ENCODE measurements at places on chromosomes 2 and 18. TPM values are rescaled to one million over a fixed set of nuclear protein-coding genes. Genes with fewer than 3 reads are reported as not detected.

Gene CIB4
- total RNA-seq, result not detected

Gene AP1S3
- 5.2 TPM for total RNA-seq

Gene DSG2
- not detected for total RNA-seq

Gene MEP1B
- not detected for total RNA-seq

DNA sequence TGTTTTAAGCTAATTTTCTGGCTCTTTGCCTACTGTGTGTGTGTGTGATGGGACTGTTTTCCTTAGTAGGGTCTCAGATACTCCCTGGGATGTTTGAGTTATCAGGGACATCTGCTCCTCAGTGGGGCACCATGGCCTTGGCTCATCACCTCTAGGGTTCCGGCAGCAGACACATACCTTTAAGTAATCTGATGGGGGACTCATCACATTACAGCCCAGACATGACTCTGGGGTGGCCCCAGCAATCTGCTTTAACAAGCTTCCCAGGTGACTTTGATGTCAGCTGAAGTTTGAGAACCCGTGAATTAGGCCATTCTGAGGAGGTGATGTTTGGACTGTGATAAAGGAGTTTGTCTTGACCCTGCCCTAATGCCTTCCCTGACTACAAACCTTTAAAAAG, 38.8 kb downstream of the DDX18 start:
- no peak for DNase-seq

DNA sequence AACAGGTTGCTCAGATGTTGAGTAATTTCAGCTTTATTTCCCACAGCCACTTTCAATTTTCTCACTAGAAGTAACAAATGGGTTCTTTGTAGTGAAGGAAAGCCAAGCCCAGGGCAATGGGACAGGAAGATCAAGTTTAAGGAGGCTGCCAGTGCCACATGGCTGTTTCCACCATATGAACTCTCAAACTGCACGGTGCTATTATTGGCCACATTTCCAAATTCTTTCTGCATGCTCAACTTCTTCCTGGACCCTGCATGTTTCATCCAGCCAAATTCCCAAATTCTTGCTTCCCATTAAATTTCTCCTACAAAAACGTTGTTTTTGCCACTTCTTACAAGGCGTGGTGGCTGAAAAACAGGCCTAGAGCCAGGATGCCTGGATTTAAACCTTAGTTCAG, 193.3 kb upstream of the SPHKAP start:
- no peak for DNase-seq

DNA sequence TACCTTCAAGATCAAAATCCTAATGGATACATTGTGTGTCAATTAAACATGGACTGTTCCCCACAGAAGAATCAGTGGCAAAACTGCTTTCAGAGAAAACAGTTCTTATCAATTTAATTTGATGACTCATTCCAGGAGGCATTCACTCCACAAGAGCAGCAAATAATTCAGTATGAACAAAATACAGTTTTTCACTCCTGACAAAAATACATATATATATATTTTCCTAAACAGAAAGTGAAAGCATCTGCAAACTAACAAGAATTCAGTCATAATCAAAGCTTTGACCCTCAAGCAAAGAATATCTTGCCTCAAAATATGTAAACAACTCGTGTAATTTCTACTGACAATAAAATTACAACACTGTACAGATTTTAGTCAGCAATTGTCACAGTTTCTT, 685.1 kb upstream of the SLC8A1 start:
- no peak for DNase-seq

DNA sequence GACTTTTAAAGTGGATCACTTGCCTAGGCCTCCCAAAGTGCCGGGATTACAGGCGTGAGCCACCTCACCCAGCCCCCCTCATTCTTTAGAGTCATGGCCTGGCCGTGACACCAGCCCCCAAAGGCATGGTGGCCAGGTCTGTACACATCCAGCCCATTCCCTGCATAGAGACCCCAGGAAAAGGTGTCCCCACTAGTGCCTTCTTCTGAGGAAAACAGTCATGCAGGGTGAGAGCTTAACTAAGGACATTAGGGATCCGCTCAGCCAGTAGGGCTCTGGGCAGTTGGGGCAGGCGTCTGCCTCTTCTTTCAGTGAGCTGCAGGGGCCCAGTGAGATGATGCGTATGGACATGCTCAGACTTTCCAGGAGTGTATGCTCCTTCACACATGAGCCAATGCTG, 5.7 kb upstream of the AMER3 start:
- DNase-seq, result no peak

GRCh38 chr2:199870581-199870980, 19.6 kb upstream of the FTCDNL1 start:
- no peak for DNase-seq

DNA sequence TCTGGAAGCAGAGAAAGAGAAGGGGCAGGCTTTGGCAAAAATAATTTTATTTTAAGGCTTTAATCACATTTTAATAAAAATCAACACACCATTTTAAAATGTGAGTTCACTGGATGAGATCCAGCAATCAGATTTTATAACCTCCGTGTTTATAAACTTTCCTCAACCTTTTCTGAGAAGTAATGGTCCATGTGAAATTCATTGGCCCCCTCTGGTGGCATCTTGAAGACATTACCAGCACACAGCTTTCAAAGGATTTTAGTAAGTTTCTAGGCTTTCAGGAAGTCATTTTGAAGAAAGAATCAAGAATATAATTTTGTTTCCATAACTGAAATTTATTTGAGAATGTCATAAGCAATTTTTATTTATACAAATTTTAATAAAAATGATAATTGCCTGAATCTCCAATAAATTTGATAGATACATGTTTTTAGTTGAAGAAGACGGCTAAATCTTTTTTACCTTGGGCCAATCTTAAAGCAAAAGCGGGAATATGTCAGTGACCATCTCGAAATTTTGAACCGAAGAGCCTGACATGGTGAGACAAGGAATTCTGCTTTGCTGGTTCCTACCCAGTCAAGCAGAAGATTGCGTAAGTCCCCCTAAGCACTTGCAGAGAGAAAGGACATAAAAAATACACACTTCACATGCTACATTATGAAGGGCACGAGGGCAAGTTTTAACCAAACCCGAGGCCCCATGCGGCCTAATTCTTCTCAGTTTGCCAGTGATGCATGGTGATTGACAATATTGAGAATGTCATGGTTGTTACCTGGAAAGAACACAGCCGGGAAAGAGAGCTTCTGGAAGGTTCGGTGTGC, 128.4 kb upstream of the CBLN2 start:
- DNase-seq, result peak; percentile 29

DNA sequence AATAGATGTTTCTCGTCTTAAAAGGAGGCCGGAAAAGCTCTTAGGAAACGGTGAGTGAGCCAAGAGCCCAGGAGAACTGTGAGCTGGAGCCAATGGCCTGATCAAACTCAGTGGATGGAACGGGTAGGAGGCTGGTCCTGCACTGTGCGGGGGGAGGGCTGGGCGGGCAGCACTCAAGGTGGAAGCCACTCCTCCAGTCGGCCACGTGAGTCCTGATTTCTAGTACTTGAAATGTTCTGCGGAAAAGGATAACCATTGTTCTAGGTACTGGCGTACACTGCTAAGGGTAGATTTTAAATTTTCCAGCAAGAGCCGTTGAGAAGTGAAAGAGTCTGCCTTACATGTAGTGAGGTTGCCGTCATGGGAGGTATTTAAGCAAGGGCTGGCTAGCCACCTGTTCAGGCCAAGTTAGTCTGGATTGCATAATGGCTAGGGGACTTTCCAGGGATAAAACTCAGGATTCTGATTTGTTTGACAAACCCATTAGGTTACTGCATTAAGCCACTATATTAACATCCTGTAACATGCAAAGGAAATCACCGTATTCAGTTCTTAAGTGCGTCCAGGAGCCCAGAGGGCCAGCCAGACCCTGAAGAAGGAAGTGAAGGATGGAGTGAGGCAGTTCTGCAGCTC, 51.3 kb upstream of the ODC1 start:
- DNase-seq, result no peak

- DNase-seq, result no peak
Observed at GRCh38 chr2:20065885-20066602, 14.6 kb upstream of the LAPTM4A start.

DNA sequence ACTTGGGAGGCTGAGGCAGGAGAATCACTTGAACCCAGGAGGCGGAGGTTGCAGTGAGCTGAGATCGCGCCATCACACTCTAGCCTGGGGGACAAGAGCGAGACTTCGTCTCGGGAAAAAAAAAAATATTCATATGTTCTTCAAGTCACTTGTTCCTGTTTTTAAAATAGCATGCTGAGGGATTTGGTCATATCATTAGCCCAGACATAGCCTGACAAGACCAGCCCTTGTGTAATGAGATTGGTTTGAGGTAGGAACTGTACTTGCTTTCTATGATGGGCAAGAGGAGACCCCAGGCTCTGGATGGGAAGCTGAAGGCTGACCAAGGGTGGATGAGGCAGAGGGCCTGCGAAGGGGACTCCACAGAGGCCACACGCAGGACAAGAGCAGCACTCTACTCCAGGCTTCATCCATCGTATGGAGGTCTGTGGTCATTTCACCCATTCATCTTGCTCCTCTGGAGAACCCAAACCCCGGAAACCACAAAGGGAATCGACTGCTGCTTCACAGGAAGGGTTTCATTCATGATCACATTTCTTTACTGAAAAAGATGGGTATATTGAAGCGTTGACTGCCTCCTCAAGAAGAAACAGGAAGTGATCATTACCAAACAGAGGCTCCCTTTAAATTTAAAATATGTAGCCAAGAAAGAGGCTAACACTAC, 87.1 kb upstream of the ZNF397 start:
- DNase-seq, result no peak

DNA sequence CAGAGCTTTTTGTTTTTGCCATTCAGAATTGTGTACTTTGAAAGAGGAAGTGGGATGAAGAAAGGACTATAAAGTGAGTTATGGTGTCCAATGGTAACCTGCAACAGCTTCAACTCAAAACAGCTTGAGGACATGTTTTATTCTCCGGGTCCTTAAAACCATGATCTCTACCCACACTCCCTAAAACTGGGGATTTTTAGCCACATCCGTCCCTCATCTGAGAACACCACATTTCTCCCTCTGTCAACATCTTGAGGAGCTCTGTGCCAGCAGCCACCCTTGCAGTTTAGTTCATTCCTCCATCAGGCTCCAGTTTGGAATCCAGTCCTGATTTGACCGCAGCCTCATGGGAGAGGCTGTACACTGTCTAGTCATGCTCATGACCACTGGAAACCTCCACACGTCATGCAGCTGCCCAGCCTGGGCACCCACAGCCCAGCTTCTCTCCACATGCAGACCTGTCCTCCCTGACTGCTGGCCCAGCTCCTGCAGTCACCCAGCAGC, 62.6 kb downstream of the C18orf63 start:
- DNase-seq, result no peak
